CD14-positive monocyte (primary cell): ENCODE measurements at places on chromosomes 12 and 14.

- DNase-seq = no peak
Observed at GRCh38 chr12:122026706-122027333, 5.1 kb downstream of the BCL7A start.

DNA sequence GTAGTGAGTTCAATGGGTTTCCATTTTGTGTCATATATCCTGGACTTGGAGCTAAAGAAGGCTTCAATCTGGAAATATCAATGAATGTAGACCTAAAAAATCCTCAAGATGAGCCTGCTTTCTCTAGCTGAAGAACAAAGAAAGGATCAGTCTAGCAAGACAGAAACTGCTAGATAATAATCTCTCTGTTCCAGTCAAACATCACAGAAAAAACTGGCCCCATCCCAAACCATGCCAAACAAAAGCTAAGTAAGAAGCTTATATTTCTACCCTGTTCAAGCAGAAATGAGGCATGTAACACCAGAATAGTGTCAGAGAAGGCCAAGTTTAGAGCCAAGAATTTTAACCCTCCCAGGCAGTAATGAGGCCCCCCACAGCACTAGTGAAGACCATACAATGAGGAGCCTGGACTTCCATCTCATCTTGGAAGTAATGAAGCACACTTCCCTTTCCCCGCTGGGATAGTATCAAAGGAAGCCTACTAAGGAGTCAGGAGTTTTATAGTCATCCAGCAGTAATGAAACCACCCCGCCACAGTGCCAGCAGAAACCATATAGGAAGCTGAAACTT lies 95.8 kb downstream of the NELL2 start:
- no peak for DNase-seq

- DNase-seq = peak; percentile 93
Observed at GRCh38 chr12:116600959-116601918, 42.1 kb downstream of the MAP1LC3B2 start.

DNA sequence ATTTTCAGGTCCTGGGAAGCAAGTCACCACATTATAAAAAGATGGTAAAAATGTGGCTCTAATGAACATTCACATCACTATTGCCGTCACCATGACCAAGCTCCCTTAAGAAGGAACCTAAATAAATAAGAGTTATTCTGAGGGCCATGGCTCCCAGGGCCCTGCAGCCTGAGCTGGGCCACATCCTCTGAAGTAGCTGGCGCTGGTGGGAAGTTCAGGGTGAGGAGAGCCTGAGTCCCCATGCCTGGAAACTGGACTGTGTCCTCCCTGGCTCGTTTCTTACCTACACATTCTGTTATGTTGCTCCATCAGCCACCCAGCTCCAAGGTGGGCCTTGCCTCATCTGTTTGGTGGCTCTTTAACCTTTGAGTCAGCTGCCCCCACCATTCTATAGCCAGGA lies 42.5 kb downstream of the TSPAN11 start:
- no peak for DNase-seq
